Naive thymus-derived CD8-positive, alpha-beta T cell (primary cell): ENCODE measurements at places on chromosomes 12 and 14. TPM values are rescaled to one million over a fixed set of nuclear protein-coding genes. Genes with fewer than 3 reads are reported as not detected.

DNA sequence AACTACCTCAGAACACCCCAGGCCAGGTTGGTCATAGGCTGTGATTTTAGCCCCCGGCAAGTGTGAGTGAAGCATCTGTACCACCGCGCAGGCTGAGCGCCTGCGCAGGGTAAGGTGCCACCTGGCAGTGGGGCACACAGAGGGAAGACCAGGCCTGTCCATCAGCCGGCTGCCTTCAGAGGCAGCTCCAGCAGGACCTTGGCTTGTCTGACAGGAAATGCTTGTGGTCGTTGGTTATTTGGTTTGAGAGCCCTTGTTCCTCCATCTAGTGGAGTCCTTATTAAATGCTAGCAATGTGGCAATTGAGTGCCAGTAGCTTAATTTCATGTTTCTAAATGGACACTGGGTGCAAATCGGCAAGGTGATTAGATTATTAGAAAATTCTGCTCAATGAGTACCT is 27.5 kb downstream of the SLC25A29 start:
- DNase-seq, result no peak

DNA sequence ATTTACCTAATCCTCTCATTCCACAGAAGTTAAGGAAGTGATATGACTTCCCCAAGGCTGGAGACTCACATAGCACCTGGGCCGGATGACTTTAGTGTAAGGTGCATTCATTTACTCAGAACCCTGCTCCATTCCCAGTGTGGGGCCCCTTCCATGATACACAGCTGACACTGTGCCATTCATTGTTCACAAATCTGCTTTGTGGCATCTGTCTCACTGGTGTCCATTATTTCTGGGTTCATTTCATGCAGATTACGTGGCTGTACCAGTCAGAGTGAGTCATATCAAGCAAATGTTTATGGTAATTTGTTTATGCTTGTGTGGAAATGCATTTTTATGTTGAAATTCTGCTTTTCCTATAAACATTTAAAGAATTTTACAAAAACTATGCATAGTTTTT is 5.2 kb downstream of the ANO4 start:
- DNase-seq, result no peak

DNA sequence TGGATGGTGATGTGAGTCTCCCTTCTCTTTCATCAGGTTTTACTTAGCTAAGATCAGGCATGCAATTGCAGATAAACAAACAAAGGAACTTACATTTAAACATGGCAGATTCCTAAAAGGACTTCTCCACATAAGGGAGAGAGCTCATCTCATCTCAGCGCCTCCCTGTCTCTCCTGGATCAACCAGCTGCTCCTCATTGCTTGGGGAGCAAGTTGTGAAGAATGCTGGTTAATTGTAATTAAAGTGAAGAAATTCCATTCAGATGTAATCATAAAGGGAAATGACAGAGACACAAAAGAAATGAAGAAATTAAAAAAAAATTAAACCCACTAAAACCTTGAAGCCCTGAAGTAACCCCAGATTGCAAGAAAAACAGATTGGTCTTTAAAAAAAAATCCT is 104.4 kb upstream of the DIO2 start:
- no peak for DNase-seq

GRCh38 chr12:109343677-109344076 is 4.0 kb upstream of the MYO1H start:
- no peak for DNase-seq

DNA sequence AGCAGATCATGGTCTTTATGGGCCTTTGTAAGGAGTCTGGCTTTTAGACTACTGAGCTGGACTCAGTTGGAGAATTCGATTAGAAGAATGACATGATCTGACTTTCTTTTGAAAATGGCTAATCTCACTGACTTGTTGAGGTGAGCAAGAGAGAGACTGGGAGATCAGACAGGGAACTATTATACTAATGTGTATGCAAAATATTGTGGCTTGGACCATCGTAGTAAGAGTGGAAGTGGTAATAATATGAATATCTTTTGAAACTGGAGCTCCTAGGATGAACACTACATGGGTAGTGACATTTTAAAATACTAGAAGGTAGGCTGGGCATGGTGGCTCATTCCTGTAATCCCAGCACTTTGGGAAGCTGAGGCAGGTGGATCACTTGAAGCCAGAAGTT is 56.2 kb upstream of the CCT2 start:
- DNase-seq, result no peak

GRCh38 chr14:67192366-67192765 is 3.1 kb downstream of the GARIN2 start:
- DNase-seq, result no peak

- DNase-seq, result no peak
Observed at GRCh38 chr14:53127151-53127550, 26.0 kb downstream of the DDHD1 start.

- no peak for DNase-seq
Observed at GRCh38 chr12:749751-750270, 2.6 kb upstream of the WNK1 start.

- DNase-seq, result no peak
Observed at GRCh38 chr12:32603858-32604257, 75.2 kb upstream of the DNM1L start.

DNA sequence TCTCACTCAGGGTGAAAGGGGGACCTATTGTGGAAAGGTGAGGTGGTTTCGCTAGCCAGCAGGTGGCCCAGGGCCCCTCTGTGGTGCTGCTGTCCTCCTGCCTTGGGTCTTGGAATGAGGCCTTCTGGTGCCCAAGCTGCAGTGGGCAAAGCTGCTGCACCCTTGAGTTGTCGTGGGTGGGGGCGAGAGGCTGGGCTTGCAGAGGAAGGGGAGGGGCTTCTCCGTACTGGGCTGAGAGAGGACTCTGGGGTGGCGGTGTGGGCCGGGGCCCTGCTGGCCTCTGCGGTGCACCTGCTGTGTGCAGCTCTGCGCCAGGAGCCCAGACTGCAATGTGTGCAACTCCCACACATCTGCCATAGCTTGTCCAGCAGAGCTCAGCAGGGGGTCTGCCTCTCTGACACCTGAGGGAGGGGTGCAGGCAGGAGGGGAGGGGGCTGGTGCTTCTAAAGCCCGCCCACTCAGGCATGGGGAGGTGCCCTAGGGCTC is 145.8 kb downstream of the KIF26A start:
- no peak for DNase-seq

RECQL gene
- total RNA-seq, result 56.8 TPM

SYNE3 gene
- 47.1 TPM for total RNA-seq
